ENCODE measurements at places on chromosomes 6 and 20.
A peak's percentile ranks its signal among the peaks of the same experiment; 100 is the strongest.

DNA sequence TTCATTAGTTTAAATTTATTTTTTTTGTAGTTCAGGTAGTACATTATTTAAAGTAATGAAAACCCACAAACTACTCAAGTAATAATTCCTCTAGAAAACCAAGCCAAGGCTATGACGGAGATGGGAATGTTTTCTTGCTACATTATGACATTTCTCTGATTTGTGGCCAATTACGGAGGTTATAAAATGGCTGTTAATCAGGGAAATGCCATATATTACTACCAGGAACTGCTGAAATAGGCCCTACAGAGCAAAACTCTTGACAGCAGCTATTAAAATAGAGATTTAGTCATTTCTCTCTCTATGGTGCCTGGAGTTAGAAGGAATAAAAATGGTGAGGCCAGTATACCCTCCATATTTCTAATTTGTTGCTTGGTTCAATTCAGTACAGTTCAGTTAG is 280.0 kb downstream of the ARHGAP18 start:
- DNase-seq: no peak

DNA sequence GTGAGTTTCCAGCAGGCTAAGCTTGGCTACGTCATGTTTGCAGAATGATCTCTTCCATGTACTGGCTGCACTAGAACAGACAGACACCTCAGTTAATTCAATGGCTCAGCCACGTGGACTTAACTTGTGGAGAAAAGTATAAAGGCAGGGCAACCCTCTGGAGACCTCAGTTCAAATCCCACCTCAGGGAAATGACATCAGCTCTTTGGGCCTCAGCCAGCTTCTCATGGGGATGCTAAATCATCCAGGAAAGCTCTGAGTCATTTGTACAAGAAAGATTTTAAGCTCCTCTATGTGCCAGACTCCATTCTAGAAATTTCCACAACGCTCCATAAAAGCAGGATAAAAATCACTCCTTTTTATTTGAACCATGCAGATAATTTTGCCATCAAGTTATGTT is 128.5 kb upstream of the SALL4 start:
- DNase-seq: no peak

DNA sequence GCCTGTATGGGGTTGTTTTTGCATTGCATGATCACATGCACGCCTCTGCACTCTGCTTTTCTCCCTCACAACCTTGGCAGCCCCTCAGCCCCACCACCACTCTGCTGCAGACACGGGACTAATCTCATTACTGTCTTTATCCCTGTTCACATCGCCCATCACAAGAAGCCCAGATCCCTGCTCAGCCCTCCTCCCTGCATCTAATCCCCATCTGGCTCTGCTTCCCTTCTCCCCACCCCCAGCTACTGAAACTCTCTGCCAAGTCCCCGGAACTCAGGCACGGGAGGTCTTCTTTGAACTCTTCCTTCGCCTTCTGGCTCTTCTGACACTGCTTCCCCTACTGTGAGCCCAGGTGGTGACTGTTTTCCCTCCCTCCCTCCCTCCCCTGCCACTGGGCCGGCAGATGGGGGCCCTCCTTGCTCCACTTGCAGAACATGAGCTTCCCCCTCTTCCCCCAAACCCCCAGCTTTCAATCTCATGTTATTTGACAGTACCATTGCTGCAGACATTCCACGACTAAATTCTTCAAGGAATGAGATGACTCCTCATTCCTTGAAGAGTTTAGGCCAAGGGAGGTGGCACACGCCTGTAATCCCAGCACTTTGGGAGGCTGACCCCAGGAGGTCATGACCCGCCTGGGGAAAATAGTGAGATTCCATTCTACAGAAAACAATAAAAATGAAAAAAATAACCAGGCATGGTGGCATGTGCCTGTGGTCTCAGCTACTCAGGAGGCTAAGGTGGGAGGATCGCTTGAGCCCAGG is 21.9 kb upstream of the TULP1 start:
- no peak for DNase-seq

GRCh38 chr6:11069760-11070159 is 23.9 kb upstream of the SMIM13 start:
- no peak for DNase-seq

GRCh38 chr6:89117211-89118108 is at the start of gene SRSF12:
SRSF12 (minus strand) TSS chr6:89118071; CDS start chr6:89117887, 184 bp downstream.
- peak; percentile 74 for DNase-seq

DNA sequence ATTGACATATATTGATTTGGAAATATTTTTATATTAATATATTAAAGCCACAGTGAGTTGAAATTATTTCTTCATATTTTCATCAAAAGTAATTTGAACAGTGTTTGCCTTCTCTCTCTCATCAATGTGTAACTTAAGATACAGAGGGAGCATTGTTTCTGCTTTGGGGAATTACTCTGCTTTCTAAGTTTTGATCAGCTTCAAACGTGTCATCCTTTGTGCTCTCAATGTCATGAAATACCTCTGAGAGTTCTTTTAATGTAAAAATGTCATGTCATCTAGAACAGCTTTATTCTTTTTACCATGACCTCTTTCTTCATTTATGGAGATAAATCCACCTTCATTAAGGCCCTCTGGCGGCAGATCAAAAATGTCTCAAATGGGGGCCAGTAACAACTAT is 259.4 kb upstream of the STXBP5 start:
- DNase-seq: no peak

GRCh38 chr6:47278545-47278944 is 31.2 kb downstream of the TNFRSF21 start:
- no peak for DNase-seq

- no peak for DNase-seq
These were observed 32.8 kb downstream of the TCF15 start for GRCh38 chr20:577167-577791.

- DNase-seq: no peak
These were observed 171.4 kb downstream of the ZFAND3 start for GRCh38 chr6:37990762-37991525.

DNA sequence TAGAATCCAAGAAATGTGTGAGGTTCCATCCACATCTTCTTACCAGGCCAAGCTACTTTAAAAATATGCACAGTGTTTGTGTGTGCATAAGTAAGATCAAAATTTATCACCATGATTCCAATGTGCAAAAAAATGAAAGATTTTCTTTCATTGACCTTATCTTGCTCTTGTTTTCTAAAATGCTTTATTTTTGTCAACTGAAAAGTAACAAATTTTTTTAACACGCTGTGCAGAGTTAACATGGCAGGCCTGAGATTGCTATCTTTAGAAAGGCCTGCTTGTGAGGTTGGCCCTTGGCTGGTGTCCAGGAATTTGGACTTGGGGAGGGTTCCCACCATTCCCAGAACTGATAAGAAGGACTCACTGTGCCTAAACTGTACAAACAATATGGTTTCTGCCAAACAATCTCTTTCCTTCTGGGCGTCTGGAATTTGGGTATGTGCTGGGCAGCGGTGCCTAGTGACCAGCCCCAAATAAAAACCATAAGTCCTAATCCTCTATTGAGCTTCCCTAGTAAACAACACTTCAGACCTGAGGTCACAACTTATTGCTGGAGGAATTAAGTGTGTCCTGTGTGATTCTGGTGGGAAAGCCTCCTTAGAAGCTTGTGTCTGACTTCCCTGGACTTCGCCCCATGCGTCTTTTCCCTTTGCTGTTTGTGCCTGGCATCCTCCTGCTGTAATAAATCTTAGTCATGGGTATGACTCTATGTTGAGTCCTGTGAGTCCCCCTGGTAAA is 19.8 kb upstream of the MYLIP start:
- DNase-seq: peak; percentile 32

GRCh38 chr6:118578617-118579016 is 30.5 kb downstream of the PLN start:
- DNase-seq: no peak

DNA sequence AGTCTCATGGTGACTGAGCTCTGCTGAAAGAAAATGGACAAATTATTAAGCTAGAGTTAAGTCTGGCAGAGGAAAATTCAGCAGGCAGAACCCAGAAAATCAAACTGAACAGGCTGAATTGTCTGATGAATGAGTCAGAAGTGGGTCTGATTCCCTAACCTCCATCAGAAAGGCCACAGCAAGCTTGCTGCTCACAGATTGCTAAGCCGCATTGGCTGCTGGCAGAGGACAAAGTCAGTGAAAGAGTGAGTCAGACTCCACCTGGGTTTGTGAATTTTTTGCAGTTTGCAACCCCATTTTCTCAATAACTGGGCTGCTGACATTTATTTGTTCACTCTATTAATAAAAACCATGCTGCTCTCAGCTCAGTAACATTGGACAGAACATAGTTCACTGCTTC is 191.3 kb downstream of the EPM2A start:
- no peak for DNase-seq

Measured in heart left ventricle (tissue), 16 donors.